ENCODE measurements at places on chromosomes 13 and 19.

GRCh38 chr13:50244355-50244712 is 229.1 kb downstream of the KCNRG start:
- no peak for DNase-seq

- no peak for DNase-seq
Observed at GRCh38 chr13:30796132-30796572, 60.8 kb downstream of the ALOX5AP start.

GRCh38 chr13:91955546-91956355 is 557.3 kb downstream of the GPC5 start:
- DNase-seq, result no peak

- no peak for DNase-seq
Observed at GRCh38 chr13:36815062-36815461, 4.0 kb upstream of the RFXAP start.

- DNase-seq, result no peak
Observed at GRCh38 chr13:77584106-77584505, 48.6 kb downstream of the SCEL start.

GRCh38 chr19:17718947-17719711 is at the start of gene MAP1S:
Gene MAP1S (plus strand): TSS chr19:17719480. CDS start chr19:17719503, 23 bp downstream.
- peak; percentile 64 for DNase-seq

- no peak for DNase-seq
Observed at GRCh38 chr19:47511681-47512080, 3.2 kb downstream of the NAPA start.

Measured in left kidney (tissue), 8 donors.